ENCODE measurements at places on chromosomes 6 and 20.

- no peak for DNase-seq
These were observed 2.0 kb downstream of the TRAF3IP2 start for GRCh38 chr6:111603685-111604084.

GRCh38 chr6:128417698-128418097 is 102.7 kb downstream of the PTPRK start:
- DNase-seq: no peak

DNA sequence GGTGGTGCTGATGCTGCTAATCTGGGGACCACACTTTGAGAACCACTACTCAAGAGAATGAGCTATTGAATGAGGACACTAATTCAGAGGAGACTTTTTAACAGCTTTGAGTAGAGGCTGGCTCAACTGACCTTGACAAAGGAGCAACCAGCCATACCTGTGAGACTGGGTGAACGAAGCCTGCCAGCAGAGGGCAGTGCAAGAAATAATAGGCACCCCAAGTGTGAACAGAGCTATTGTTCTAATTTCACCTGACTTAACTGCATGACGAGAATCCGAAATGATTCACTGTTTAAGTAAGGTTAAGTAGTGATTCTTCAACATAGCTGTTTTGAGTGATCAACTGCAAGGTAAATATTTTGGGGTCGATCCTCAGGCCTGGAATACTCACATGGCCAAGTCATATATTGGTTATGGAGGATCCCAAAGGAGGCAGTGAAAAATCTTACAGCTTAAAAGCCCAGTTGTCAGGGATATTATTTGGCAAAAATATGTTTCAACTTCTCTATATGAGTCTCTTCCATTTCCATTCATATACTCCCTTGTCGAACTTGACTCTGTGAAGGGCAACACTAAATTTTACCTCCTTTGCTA is 550.5 kb upstream of the MARCKS start:
- DNase-seq: no peak

DNA sequence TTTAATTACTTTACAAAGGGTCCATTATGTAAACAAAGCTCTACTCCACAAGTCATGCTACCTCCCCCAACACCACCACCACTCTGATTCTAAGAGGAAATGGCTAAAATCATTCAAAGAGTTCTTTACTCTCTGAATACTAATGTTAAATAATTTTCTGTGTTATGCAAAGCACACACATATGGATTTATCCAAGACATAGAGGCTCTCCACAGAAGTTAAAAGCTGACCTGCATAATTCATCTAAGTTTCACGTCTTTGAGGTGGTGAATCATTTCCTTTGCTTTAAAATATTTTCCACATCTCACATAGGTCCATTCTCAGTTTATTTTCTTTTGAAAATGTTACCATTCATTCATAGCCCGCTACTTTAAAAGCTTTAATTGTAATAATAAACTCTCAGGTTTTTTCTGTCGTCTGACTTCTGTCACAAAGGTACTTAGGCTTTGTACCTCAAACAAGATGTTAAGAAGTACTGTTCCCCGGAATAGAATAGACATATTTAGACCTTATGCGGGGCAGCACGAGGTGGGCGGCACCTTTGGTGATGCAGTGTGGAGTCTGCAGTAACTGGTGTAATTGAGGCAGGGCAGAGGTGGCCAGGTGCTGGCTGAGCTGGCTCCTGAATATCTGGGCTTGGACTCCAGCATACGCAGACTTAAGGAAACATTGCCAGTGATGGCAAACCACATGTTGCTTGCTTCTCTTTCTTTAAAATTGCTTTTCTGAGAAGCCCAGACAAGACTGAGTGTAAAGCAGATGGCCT is 55.8 kb downstream of the KIF6 start:
- DNase-seq: no peak

GRCh38 chr6:46299253-46299652 is 128.5 kb upstream of the ENPP5 start:
- no peak for DNase-seq

GRCh38 chr6:141169419-141169818 is 963.3 kb upstream of the GJE1 start:
- DNase-seq: no peak

- DNase-seq: no peak
These were observed 4.4 kb upstream of the PTPRT start for GRCh38 chr20:43194137-43194536.

DNA sequence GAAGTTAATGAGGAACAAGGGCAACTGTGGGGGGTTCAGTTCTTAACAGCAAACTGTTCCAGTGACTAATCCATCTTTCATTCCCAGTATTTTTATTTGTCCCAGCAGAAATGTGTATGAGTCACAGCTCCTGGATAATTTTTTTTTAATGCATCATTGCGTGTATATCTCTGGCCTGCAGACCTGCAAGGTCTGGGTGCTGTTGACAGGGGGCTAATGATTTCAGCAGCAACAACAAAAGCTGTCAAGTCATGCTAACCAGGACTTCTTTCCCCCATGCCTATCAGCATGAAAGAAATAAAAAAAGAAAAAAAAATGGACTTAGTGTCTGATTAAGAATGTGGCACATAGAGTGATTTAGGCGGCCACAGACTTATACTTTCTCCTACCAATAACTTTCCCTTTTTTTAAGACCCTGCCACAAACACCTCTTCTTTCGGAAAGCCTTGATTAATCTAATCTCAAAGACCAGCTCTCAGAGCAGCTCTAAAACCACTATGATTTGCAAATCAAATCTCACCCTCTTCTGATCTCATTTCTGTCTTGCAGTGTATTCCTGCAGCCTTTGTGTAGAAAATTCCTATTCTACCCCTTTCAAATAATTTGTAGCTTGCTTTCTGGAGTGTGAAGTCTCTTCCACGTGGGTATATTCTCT is 14.2 kb upstream of the PREX1 start:
- DNase-seq: no peak

GRCh38 chr6:74892091-74892490 is 313.8 kb downstream of the COL12A1 start:
- DNase-seq: no peak

GRCh38 chr20:63228806-63229205 is 6.9 kb upstream of the BIRC7 start:
- DNase-seq: no peak

DNA sequence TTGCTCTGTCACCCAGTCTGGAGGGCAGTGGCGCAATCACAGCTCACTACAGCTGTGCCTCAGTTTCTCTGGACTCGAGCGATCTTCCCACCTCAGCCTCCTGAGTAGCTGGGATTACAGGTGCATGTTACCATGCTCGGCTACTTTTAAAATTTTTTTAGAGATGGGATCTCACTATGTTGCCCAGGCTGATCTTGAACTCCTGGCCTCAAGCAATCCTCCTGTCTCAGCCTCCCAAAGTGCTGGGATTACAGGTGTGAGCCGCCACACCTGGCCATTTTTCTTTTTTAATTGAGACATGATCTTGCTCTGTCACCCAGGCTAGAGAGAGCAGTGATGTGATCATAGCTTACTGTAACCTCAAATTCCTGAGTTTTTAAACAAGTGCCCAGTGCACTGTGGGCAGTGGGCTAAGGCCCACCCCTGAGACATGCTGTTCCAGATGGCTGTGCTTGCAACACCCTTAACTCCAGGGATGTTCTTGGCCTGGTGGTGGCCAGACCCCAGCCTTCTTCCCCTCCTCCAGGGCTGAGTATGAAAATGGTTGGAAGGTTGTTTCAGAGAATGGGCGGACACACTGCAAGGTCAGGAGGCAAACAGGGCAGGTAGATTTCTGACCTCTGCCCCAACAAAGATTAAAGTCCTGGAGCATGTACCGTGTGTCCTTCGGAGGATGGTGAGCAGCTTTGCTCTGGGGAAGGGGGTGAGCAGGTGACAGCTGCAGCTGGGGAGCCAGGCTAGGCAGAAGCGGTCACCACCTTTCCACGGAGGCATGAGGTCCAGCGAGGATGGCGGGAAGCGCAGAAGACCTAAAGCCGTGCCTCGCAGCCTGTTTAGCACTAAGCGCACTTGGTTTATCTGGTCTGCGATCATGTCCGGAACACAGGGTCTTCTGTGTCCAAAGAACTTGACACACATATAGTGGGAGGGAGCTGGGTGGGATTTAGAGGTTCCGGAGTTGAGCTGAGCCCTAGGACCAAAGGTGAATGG is 1.4 kb upstream of the FAM83C start:
- no peak for DNase-seq

All from stimulated activated CD8-positive, alpha-beta memory T cell treated with anti-CD3 and anti-CD28 coated beads, Interleukin-4, amount 100 ng/mL, for 1 hour (primary cell).